NCI-H2029 (cell line): ENCODE measurements at places on chromosomes 3 and 15.

- DNase-seq: no peak
These were observed 112.9 kb upstream of the ARHGEF3 start for GRCh38 chr3:56914646-56915045.

GRCh38 chr3:79253704-79254103 is 514.1 kb downstream of the ROBO1 start:
- DNase-seq: no peak

DNA sequence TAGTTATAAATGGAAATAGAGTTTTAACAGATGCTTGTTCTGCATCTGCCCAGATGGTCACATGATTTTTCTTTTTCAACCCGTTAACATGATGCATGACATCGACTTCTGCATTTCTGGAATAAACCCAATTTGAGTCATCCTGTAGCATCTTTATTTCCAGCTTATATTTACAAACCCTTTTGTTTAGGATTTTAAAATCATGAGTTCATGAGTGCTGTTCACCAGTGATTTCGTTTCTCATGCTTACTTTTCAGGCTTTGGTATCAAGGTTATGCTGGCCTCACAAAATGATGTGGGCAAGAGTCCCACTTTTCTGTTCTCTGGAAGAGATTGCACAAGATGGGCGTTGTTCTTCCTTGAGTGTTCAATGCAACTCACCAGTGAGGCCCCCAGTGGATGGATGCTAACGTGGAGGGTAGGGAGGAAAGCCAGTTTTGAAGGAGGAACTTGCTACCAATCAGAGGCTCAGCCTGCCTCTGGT is 5.2 kb downstream of the HRH1 start:
- no peak for DNase-seq

DNA sequence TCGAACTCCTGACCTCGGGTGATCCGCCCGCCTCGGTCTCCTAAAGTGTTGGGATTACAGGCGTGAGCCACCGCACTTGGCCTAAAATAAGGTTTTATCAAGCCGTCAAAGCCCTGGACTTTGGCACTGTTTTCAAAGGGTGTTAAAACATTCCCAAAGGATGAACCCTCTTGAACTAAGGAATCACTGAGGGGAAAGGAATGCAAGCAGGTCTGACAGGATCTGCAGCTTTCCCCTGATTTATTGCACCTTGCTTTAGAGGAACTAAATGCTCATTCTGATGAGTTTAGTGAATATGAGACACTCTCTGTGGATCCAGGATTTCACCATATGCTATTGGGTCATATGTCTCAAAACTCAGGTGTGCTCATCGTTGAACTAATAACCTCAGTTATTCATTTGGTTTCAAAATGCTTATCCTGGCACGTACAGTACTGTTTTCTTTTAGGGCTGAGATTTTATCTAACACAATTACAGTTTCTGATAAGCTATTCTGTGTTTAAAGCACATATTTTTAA is 63.0 kb upstream of the TSC22D2 start:
- DNase-seq: no peak
